ENCODE measurements at places on chromosomes 4 and X. TPM values are rescaled to one million over a fixed set of nuclear protein-coding genes. Genes with fewer than 3 reads are reported as not detected.

- no peak for DNase-seq
Observed at GRCh38 chr4:16598597-16599206, 299.7 kb downstream of the LDB2 start.

DNA sequence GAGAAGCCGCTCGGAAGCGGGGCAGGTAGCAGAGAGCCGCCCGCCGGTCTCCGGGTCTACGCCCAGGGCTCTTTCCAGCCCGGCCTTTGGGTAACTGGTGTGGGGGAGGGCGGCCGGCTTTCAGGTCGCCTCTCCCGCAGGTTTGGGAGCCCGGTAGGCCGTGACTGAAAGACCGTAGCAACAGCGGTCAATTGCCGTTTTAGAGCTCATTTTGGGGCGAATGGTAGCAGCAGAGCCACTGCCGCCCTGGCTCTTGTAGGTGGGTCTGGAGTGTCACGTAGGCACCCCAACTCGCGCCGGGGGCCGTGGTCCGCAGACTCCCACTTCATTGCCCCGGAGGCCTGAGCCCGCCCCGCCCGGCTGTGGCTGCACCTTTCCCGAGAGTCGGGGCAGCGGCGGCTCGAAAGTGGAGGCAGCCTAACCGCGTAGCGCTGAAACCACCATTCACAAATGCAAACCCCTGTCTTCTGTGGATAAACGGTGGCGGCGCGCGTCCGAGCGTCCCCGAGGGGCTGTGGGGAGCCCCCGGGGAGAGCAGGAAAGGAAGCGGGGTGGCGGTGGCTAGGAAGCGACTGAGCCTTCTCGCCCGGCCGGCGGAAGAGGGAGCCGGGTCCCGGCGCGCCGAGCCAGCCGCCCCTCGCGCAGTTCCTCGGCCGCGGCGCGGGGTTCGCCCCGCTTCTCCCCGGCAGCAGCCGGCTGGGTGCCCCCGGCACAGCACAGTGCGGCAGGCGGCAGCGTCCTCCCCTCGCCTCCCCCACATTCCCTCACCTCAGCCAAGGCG, 2185.1 kb upstream of the TENM3 start:
- DNase-seq, result no peak

- no peak for DNase-seq
Observed at GRCh38 chr4:108902769-108903168, 139.9 kb upstream of the ETNPPL start.

- DNase-seq, result no peak
Observed at GRCh38 chr4:74267998-74268606, 40.2 kb upstream of the EPGN start.

- DNase-seq, result no peak
Observed at GRCh38 chrX:49197543-49198087, 2.4 kb downstream of the SYP start.

DNA sequence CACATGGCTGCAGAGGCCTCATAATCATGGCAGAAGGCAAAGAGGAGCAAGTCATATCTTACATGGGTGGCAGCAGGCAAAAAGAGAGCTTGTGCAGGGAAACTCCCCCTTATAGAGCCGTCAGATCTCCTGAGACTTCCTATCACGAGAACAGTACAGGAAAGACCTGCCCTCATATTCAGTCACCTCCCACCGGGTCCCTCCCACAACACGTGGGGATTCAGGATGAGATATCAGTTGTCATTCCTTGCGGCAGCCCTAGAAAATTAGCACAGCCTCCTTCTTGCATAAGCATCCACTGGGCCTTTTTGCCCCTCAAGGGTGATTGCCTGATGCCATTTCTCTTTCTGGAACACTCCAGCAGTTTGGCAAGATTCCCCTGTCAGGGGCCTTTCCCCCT, 61.7 kb upstream of the STX18 start:
- no peak for DNase-seq

DNA sequence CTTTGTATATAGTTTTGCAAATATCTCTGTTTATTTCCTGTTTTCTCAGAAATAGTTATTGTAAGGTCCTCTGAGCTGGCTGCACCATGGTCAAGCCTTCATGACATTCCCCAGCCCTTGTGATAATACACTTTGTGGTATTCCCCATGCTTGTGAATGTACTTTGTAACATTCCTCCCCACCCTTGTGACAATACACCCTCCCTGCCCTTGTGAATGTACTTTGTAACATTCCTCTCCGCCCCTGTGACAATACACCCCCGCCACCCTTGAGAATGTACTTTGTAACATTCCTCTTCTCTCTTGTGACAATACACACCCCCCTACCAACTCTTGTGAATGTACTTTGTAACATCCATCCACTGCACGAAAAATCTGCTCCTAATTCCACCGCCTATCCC, 530.7 kb downstream of the CENPC start:
- no peak for DNase-seq

GRCh38 chr4:142840516-142841123, 5.5 kb downstream of the INPP4B start:
- no peak for DNase-seq

- DNase-seq, result no peak
Observed at GRCh38 chrX:102835504-102836146, 101.4 kb upstream of the RAB40AL start.

DNA sequence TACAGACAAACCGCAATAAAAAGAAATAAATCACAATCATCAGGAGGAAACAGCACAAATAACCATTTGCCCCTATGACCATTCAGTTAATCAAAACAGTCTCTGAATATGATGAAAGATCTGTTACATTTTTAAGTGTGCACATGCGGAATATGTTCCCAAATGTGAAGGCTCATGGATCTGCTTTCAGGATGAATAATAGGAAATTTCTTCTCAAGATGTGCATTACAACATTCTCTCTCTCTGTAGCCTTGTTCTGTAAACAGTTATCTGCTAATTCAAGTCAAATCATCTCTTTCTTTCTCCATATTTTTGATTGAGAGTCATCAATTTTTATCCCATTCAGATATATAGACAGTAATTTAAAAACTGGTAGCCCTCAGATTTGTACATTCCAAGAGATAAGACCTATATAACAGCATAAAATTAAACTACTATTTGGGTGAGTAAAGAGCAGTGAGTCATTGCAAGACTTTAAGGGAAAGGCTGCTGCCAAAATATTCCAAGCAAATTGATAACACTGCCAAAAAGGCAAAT, 433.9 kb upstream of the ATOH1 start:
- DNase-seq, result no peak

DNA sequence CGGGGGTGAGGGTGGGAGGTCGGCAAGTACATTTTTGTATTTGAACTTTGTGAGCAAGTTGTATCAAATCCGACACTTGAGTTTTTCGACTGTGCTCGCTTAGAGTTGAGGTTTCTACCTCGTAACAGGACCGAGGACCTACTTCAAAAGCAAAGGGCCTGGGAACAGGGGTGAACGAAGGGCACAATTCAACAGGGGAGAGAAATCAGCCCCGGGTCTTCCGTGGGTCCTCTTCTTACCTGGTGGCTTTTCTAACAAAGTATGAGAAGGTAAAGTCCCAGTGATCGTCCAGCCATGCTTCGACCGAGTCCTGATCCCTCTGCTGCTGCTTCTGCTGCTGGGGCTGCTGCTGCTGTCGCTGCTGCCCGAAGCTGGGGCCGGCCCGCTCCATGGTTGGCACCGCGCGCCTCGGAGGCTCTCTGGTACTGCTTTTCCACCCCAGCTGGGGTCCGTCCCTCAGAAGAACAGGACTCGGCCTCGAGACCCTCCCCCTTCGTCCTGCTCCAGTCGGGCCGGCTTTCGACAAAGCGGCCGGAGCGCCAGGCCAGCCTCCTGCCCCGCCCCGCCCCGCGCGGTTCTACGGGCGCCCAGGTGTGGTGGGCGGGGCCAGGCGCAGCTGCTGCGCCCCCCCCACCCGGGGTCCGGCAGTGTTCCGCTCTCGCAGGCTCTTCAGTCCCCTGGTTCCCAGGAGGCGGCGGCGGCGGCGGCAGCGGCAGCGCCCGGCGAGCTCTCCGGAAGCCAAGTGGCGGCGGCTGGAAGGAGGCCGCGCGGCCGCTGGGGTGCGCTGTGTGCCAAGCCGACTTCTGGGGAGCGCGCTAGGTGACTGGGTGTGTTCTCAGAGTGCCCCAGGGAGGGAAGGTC, at the start of gene PDE5A:
TSS of gene PDE5A (minus strand) at position 524 of the 861 bp plus-strand sequence. CDS start at position 391, 133 bp downstream.
- DNase-seq, result no peak

GRCh38 chr4:19266566-19266965, 985.1 kb upstream of the SLIT2 start:
- DNase-seq, result no peak

DNA sequence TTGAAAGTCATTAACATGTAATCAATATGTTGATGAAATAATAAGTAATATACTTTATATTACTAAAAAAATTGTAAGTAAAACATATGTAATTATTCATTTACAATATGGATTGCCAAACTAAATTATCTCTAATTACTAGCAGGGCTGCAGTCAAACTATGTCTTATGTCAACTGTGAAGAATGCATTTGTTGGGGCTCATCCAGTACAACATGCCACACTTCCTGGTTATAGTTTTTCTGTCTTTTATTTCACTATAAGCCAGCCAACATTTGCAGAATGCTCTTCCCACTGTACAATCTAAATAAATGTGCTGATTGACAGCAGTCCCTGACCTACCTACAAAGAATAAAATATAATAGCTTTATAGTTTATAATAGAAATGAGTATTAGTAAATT, 975.4 kb upstream of the NDST4 start:
- no peak for DNase-seq

GRCh38 chr4:155761047-155761446, 2.2 kb downstream of the GUCY1B1 start:
- DNase-seq, result no peak

GRCh38 chr4:9765091-9765490, 16.3 kb upstream of the DRD5 start:
- no peak for DNase-seq

GRCh38 chr4:105632599-105632998, 75.9 kb downstream of the INTS12 start:
- DNase-seq, result no peak

- no peak for DNase-seq
Observed at GRCh38 chr4:87749883-87750282, 49.5 kb upstream of the IBSP start.

- no peak for DNase-seq
Observed at GRCh38 chr4:7757501-7758471, 181.9 kb downstream of the AFAP1 start.

DNA sequence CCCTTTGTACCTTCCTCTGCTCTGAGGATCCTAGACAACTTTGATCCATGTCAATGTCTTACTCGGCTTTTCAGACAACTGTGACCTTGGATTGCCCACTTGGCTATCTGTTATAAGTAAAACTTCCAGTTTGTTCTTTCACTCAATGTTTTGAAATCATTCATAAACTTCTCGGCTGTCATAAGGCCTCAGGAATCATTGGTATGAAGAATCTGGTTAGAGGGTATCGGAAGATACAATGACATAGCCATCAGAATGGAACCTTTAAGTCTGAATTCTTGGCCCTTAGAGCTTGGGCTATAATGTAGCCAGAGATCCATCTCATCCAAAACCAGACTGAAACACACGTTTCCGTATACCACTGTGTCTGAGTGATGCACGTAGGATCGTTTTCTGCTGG, 59.0 kb upstream of the WDR1 start:
- DNase-seq, result no peak

DNA sequence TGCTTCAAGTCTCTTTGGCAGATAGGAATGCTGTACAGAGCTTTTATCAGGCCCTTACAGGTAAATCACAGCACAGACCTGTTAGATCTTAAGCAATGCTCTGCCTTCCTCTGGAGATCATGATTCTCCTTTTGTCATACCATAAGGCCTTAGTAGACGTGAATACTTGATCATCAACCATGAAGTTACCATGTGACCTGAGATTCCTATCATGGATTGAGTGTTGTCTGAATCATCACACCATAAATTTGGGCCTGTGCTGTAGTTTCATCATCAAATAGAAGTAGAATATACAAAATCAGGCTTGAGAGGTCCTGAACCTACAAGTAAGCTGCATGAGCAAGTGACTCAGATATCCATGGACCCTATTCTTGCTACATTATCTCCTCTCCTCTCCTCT, 466.8 kb upstream of the INTU start:
- DNase-seq, result no peak

DNA sequence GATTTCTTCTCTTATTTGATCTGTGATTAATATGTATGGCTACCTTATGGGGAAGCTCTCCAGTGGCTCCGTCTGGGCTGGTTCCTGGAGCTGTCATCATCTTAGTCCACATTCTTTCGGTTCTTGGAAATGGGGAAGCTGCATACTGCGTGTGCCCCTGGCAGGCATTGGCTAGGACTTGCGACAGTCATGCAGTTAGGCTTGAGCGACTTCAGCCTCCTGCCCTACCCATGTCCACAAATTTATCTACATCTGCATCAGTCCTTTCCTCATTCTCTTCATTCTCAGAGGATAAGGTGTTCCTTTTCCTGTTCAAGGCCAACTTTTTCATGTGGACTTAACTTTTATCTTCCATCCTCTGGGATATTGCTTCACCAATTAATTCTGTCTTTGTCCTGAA, 214.2 kb downstream of the RELL1 start:
- DNase-seq, result no peak

DNA sequence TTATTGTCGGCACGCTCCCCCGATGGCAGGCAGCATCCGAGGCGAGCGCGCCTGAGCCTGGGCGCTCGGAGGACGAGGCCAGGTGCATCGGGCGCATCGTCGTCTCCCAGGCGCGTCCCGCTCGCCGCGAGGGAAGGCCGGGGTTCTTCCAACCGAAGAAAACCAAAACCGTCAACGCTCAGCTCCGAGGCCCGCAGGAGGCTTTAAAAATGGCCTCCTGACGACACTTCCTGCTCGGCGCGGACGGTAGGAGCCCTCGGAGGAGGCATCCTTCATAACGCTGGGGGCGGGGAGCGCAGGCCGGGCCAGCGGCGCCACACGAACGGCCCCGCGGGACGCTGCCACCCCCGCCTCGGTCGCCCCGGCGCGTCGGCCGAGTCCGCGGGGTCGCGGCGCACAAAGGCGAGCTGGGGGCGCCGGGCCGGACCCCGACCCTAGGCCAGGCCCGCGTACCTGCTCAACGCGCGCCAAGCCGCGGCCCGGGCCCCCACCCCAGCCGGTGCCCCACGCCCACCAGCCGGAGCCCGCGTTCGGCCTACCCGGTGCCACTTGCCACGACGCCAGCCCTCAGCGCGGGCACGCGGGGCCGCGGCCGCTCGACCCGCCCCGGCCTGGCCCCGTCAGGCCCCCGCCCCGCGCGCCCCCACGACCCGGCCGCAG, 501 bp downstream of the ZNF518B start:
- no peak for DNase-seq

- DNase-seq, result no peak
Observed at GRCh38 chrX:154459832-154460231, 1.8 kb downstream of the PLXNA3 start.

- no peak for DNase-seq
Observed at GRCh38 chrX:39052751-39053150, 251.5 kb downstream of the MID1IP1 start.

The LINC00632 gene
- total RNA-seq, result 140 TPM

The NXF2B gene
- total RNA-seq, result not detected

The AMBN gene
- total RNA-seq, result not detected

The SPANXA2 gene
- not detected for total RNA-seq

The HS3ST1 gene
- total RNA-seq, result 8.1 TPM

The GPR143 gene
- total RNA-seq, result not detected

The BTK gene
- 4.4 TPM for total RNA-seq

The ARL9 gene
- not detected for total RNA-seq

The SLITRK2 gene
- total RNA-seq, result 0.49 TPM

The PSAPL1 gene
- not detected for total RNA-seq

The TNIP3 gene
- not detected for total RNA-seq

The ADH1A gene
- total RNA-seq, result not detected

The ASIC5 gene
- not detected for total RNA-seq
